ENCODE measurements at places on chromosomes 1 and 21. TPM values are rescaled to one million over a fixed set of nuclear protein-coding genes. Genes with fewer than 3 reads are reported as not detected.

The OR10J1 gene
- total RNA-seq: not detected

The FH gene
- 12.5 TPM for total RNA-seq

DNA sequence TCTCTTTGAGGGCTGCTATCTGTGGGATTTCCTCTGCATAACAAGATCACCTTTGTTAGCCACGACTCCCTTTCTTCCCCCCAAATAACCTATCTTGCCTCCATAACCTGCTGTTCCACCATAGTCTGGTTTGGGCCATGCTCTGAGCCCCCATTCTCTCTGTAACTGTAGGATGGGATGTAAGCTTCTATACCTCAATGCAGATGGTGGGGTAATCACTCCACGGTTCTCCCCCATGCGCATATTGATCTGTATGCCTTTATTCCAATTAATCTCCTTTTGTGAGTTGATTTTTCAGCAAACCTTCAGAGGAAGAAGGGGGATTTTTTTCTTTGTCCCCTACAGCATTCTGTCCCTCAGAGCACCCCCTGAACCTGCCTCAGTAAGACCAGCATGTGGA is 170.1 kb upstream of the IRF2BP2 start:
- DNase-seq: no peak

- DNase-seq: no peak
Observed at GRCh38 chr1:218728898-218729565, 383.9 kb downstream of the TGFB2 start.

Measured in body of pancreas (tissue), 4 donors.